ENCODE measurements at places on chromosomes 16 and 17.

GRCh38 chr16:75333721-75334163, 82.3 kb upstream of the BCAR1 start:
- no peak for ATAC-seq

- ATAC-seq, result no peak
These were observed 31.4 kb downstream of the ANKRD11 start for GRCh38 chr16:89458967-89459366.

DNA sequence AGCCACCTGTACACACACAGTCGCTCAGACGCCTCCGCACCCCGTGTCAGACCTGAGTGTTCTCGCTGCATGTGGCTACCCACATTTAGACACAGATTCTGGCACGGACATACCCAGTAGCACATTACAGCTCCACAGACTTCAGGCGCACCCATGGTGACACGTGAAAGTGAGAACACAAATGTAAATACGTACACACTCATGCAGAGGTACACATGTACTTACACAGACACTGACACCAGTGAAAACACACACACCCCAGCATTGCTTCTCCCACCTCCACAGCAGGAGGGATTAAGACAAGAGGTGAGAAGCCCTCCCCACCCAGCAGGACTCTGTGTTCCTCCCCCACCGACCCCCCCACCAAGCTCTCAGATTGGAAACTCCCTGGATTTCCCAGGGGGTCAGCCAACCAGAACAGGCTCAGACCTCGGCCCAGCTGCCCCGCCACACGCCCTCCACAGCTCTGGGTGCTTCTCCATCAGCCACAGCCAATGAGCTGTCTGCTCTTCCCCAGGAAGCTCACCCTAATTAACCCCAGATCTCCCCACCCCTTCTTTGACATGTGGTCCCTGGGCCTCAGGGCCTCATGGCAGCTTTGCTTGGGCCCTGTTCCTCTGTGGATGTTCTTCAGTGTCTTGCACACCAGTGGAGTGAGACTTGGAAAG, 5.3 kb upstream of the FOXN1 start:
- no peak for ATAC-seq

DNA sequence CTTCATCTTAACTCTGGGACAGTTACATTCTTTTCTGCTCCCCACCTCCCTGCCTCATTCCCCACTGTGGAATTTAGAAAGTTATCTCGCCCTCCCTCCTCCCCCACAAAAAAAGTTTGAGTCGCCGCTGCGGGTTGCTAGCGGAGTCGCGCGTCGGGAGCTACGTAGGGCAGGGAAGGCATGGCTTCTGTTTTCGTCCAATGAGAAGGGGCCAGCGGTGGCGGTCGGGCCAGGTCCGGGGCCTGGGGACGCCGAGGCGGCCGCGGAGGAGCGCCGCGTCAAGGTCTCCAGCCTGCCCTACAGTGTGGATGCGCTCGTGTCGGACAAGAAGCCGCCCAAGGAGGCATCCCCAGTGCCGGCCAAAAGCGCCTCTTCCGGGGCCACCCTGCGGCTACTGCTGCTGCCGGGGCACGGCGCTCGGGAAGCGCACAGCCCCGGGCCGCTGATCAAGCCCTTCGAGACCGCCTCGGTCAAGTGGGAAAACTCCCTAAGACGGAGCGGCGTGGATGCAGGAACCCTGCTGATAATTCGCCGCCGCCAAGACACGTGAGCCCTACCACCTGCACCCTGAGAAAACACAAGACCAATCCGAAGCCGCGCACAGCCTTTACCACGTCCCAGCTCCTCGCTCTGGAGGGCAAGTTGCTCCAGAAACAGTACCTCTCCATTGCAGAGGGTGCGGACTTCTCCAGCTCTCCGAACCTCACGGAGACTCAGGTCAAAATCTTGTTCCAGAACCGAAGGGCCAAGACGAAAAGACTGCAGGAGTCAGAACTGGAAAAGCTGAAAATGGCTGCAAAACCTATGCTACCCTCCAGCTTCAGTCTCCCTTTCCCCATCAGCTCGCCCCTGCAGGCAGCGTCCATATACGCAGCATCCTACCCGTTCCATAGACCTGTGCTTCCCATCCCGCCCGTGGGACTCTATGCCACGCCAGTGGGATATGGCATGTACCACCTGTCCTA, 8.9 kb downstream of the OR4D1 start:
- peak; percentile 37 for ATAC-seq

DNA sequence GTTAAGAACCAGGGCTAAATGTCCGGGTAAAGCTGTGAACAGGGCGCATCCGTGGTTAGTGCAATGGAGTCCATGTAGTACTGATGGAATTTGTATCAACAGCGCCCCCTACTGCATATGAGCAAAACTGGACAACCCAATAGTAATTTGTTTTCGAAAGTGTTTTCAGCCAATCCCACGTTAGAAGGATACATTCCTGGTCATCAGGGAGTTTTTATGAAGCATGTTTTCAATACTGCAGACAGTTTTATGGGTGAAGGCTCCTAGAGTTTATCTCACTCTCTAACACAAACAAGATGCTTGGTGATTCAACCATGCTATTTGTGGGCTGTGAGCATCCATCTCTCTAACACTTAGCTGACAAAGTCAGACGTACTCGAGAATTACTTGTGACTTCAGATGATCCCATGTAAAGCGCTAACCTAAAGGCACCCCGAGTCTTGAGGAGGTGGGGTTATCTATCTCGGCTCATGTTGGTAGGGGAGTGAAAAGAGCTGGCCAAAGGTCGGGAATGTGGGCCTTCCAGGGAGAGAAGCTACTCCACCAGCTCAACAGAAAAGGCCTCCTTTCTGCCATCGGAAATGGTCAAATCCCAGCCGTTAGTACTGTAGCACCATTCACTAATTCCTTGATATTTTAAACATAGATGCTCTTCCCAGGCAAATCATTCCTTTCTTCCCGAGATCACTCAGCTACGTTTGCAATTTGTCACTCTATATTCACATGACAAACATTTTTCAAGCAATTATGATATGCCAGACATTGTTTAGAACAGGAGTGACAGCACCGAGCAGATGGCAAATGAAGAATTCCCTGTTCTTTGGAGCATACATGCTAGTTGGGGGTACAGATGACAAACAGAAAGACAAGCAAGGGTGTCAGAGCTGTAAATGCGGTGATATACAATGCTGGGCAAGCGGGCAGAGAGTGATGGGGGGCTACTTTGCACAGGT, 46.9 kb upstream of the HNF1B start:
- ATAC-seq, result peak; percentile 58

DNA sequence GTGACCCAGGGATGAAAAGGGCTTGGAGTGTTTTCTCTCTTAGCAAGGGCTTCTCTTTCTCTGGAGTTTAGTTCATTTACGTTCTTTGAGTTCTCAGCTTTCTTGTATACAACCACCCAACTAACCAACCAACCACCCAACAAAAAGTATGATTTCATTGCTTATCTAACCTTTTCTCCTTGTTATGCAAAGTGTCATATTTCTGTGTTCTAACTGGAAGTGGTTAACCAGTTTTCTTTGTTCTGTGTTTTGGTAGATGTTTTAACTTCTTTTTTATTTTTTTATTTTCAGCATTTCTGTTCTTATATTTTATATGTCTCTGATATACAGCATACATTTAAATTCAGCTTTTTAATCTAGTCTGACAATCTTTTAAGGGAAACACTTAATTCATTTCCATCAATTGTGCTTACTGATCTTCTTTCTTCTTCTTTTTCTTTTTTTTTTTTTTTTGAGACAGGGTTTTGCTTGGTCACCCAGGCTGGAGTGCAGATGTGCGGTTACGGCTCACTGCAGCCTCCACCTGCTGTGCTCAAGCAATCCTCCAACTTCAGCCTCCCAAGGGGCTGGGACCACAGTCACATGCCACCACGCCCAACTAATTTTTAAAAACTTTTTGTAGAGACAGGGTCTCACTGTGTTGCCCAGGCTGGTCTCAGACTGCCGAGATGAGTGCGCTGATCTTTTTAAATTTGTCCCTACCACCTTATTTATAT, 29.6 kb downstream of the NLK start:
- no peak for ATAC-seq

GRCh38 chr16:49560004-49560830, 186.6 kb downstream of the C16orf78 start:
- no peak for ATAC-seq

DNA sequence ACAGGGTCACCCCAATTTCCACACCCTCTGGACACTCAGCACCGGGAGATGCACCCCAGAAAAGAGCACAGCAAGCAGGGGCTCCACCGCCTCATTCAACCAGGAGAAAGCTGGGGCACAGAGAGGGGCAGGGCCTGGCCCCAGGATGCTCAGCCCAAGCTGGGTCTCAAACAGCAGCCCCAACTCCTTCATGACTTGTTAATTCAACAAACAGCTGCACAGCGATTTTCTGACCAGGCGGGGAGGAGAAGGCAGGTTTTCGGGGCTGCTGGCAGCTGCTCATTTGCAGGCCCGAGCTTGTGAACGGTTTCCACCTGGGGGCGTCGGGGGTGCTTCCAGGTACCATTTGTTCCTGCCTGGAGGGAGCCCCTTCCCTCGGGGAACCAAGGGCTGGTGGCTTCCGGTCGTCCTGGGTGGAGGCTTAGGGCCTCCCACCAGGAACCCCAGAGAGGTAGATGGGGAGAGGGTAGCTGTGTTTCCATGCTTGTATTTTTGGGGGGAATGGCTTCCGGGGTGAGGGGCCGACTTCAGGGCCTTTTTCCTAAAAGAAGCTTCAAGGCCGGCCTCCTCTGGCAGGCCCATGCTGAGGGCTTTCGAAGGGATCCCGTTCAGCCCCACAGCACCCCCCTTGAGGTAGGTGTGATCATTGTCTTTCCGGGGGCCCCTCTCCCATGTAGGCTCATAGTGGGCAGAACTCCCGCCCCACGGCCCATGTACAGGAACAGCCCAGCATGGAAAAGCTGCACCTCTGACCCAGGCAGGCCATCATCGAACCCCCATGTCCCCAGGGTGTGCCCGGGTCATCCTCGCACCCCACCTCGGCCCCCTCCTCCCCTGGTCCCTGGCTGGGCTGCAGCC, 191.6 kb upstream of the GSE1 start:
- ATAC-seq, result no peak

DNA sequence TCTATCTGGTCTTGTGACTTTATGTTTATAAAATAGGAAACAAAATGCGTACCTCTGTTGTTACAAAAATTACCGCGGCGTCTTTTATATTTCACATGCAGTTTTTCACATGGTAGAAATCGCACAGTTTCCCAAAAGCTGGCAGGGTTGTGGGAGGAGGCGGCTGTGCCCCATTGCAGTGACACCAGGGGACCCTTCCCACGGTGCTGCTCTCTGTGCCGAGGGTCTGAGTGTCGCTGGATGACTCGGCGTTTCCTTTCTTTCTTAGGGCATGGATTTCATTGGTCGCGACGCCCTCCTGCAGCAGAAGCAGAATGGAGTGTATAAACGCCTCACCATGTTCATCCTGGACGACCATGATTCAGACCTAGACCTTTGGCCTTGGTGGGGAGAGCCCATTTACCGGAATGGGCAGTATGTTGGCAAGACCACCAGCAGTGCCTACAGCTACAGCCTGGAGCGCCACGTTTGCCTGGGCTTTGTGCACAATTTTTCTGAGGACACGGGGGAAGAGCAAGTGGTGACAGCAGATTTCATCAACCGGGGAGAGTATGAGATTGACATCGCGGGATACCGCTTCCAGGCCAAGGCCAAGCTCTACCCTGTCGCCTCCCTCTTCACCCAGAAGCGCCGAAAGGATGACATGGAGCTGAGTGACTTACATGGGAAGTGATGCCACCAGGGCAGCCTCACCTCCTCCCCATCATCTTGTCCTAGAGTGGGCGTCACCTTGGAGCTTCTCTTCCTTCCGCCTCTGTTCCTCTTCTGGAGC, 17.2 kb upstream of the CLEC18C start:
- no peak for ATAC-seq

GRCh38 chr17:4551141-4551540, 4.0 kb downstream of the MYBBP1A start:
- ATAC-seq, result no peak

- ATAC-seq, result no peak
These were observed 68.9 kb downstream of the SNX11 start for GRCh38 chr17:48176471-48176855.
